ENCODE measurements at places on chromosomes 7 and 10.

DNA sequence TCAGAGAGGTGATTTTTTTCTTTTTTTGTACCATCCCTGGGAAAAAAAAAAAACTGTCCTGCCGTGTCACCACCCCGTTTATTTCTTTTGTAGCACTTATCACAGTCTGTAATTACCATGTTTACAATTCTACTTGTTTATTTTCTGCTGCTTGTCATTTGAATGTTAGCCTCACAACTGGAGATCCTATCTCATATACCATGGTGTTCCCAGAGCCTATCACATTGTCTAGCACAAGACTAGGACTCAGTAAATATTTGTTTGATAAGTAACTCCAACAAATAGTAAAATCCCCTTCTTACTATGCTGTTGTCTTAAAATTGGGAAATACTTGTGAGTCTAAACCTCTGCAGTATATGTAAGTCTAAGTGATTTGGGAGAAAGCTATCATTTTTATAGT is 36.0 kb downstream of the MKLN1 start:
- DNase-seq, result no peak

DNA sequence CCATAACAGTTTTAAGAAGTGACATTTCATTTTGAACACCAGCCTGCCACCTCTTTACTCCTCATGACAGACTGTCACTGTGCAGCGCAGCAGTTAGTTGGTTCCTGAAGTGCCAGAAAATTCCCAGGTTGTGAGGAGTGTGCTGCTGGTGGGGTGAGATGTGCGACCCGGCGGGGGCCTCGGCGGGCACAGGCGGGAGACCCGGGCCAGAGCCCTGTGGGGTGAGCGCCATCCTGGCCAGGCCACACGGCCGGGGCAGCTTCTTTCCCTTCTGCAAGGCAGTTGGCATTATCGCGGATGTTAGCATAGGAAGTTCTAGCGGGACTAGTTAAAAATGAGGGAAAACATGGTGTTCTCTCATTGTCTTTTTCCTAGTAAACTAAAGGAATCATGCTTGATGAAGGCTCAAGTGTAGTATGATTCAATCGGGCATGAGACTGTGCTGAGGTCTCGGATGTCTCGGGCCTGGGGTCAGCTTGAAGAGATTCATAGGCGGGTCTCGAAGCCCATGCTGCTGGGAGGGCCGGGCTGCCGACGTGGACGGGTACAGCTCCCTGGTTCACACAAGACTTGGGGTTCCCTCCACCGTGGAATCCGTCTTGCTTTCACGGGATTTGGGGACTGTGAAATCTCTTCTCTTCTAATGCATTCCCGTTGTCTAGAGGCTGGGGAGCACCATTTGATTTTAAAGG is 56.1 kb downstream of the MGMT start:
- no peak for DNase-seq

- no peak for DNase-seq
Measured at GRCh38 chr7:19408706-19409220, 263.5 kb upstream of the FERD3L start.

GRCh38 chr10:4398602-4399001 is 427.4 kb upstream of the AKR1E2 start:
- no peak for DNase-seq

- no peak for DNase-seq
Measured at GRCh38 chr10:28879875-28880682, 202.8 kb downstream of the BAMBI start.

DNA sequence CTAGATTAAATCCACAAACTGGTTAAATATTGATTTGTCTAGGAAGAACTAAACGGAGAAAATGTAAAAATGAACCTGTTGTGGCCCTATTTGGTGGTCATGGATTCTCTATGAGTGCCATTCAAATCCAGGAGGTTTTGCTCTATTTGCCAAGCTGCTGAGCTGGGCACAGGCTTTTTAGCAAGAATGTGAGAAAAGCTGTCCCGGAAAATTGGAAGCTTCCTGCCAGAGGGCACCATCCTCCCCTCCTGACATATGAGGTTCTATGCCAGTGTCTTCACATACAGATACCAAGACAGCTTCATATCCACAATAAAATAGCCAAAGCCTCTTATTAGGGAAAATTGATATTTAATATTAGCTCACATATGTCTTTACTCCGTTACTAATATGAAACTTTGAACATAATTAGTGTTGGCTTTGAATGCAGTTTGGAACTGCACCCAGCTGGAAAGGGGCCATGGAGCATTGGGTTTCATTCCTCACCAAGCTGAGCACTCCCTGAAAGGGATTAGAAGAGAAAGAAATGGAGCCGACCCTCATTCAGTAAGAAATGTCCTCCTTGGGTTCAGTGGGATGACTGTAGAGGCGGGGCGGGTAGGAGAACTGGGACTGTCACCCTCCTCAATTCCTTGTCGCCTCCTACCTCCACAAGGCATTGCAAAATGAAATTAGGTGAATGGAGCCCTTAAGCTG is 47.8 kb downstream of the NRCAM start:
- DNase-seq, result no peak

GRCh38 chr7:21868576-21868850 is 77.2 kb downstream of the CDCA7L start:
- DNase-seq, result no peak

- DNase-seq, result no peak
Measured at GRCh38 chr7:82080254-82080927, 310.5 kb upstream of the HGF start.

DNA sequence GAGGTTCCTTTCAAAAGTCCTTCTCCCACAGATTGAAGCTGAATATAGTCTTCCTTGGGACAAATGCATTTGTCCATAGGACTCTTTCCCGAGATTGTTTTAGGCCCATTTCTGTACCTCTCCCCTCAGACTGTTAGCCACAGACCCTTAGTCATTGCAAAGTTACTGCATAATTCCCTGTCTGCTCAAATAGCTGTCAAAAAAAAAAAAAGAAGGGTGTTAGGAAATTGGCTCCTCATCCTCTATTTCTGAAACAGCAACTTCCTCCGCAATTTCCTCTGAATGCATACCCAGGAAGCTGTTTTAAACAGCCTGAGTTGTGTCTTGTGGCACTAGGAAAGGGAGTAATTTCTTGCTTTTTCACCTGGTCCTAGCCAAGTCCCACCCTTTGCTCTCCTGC is 5.4 kb downstream of the LRRC4 start:
- no peak for DNase-seq

GRCh38 chr10:132341017-132341416 is 9.0 kb downstream of the LRRC27 start:
- DNase-seq, result no peak

GRCh38 chr10:127776816-127777215 is 39.8 kb downstream of the FOXI2 start:
- DNase-seq, result no peak

GRCh38 chr10:354901-355617 is 219.8 kb downstream of the ZMYND11 start:
- DNase-seq, result no peak

DNA sequence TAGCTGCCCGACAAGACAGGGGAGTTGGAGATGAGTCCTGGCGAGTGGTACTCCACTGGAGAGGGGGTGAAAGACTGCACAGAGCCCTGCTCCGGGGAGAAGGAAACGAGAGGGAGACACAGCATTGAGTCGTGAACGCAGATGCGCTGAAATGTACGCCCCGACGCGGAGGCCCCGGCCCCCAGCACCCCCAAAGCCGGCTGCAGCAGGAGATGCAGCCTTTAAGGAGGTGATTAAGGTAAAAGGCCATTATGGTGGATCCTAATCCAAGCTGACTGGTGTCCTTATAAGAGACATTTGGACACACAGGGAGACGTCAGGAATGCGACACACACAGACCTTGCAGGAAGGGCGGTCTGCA is 166.3 kb upstream of the IMMP2L start:
- no peak for DNase-seq

DNA sequence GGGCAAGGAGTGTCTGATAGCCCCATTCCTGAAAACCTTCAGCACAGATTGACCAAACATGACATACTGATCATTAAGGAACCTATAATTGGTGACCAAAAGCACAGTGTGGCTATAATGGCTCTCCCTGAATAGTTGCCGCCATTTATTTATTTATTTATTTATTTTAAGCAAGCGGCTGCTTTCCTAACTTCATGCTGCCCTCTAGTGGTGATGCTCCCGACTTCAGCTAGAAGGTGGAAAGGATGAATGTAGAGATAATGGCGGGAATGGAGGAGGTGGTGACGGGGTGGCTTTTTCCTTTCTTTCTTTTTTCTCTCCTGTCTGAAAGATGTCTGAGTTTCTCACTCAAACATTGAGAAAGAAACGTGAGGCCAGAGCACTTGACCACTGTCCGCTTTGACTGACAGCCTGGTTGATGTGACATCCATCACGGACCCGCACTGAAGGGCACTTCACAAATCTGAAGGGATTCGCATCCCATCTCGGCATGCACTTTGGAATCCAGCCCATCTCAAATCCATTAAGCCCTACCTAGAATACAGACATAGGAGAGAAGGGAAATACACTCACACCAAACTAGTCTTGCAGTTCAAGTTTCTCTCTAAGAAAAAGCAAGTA is 1090.1 kb downstream of the KCNMA1 start:
- DNase-seq, result peak; percentile 92

DNA sequence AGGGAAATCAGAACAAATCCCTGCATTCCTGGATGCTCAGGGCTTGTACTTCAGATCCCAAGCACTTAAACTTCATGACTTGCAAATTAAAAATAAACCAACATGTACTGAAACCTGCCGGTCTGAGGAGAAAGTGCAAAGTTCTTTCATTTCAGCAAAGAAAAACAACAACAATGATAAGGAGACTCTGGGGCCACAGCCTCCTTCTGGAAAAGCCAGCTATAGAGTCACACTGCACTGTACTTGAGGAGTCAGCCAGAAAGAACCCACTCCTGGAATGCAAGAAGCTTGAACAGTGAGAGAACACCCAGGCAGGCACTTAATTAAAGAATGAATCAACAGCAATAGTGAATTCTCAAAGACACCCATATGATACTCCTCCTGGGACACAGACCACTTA is 49.7 kb upstream of the TM9SF3 start:
- no peak for DNase-seq

GRCh38 chr7:158997110-158997453 is 140.7 kb downstream of the DYNC2I1 start:
- no peak for DNase-seq

- no peak for DNase-seq
Measured at GRCh38 chr10:1665021-1665661, 72.2 kb downstream of the ADARB2 start.

DNA sequence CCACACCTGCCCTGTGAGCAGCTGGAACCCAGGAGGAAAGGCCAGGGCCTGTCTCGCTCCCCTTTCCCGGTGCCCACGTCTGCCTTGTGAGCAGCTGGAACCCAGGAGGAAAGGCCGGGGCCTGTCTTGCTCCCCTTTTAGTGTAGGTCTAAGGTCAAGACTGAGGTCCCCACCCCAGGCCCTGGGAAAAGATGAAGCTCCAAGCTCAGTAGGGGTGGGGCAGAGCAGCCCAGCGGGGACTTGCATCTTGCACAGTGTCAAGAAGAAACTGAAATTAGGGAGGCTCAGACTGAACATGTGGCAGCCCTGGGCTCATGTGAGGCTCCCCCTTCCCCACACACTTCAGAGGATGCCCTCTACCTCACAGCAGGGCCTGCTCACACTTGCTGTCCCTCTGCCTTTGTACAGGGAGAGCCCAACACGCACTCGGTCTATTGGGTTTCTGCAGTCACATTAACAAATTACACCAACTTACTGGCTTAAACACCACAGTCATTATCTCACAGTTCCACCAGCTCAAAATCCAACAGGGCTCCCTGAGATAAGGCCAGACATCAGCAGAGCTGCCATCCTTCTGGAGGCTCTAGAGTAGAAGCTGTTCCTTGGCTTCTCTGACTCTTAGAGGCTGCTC is 12.4 kb downstream of the POLL start:
- DNase-seq, result no peak

- DNase-seq, result no peak
Measured at GRCh38 chr7:122595885-122596284, 103.0 kb downstream of the RNF133 start.

- DNase-seq, result peak; percentile 59
Measured at GRCh38 chr10:113993489-113993991, 50.1 kb upstream of the ADRB1 start.

DNA sequence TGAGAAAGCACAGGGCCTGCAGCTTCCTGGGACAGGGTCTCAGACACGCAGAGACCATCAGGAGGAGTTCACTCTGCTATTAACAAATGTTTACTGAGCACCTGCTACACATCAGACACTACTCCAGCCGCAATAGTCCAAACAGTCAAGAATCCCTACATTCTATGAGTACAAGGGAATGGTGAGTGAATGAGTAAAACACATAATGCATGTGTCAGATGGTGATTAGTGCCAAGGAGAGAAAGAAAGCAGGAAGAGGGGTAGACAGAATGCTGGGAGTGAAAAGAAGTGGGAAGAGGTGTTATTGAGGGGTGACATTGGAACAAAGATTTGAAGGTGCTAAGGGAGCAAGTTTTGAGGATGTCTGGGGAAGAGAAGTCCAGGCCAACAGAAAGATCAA is 634.2 kb upstream of the GALNT17 start:
- no peak for DNase-seq

GRCh38 chr7:74379938-74380337 is 73.8 kb upstream of the GTF2IRD1 start:
- no peak for DNase-seq

DNA sequence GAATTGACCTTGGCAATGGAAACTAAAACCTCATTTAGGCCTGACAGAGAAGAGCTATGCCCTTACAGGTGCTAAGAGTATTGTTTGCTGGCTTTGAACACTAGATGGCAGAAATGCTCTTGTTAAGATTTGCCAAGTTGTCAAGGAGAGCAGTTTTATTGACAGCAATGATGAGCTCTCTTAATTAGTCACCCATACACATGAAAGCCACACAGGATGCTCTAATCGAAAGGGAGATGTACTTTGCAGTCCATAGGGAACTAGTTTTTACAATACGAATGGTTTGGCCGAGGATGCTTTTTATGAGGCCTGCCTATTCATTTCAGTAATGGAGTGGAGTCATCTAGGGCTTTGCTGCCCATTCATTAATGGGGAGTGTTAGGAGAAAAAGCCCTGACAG is 45.4 kb upstream of the MBL2 start:
- DNase-seq, result peak; percentile 61

DNA sequence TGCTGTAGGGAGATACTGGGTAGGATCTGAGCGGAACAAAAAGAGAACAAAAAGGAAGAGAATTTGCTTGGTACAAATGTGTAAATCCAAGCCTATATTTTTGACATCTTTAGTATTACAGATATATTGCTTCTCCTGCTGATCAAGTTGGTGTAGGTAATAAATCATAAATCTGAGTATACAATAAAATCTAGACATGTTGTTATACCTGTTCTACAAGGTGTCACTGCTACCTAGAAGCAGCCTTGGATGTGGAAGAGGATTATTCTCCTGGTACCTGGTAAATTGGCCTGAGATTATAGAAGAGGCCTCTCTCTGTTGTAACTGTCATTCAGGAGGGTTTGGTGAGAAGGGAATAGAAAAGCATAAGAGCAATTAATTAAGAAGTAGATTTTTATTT is 89.9 kb upstream of the LSM8 start:
- no peak for DNase-seq

- peak; percentile 12 for DNase-seq
Measured at GRCh38 chr10:130353928-130354572, 217.9 kb downstream of the GLRX3 start.

DNA sequence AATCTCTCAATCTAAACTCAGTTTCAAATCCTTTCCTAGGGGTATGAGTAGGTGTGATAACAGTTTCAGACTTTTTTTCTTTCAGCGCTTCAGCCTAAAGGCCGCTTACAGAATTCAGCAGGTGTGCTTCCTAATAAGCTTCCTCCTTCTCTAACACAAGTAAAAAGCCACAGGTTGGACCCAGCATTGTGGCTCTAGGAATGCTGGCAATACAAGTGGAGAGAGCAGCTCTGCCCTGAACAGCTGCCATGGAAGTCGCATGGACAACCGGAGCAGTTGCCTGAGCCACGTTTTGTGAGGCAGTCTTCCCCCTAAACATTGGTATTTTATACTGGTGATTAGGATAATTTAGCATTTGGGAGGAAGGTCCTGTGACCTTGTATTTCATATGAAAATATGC is 83.5 kb downstream of the ST7 start:
- DNase-seq, result no peak
